ENCODE measurements at places on chromosomes 4 and X. TPM values are rescaled to one million over a fixed set of nuclear protein-coding genes. Genes with fewer than 3 reads are reported as not detected.

- H3K27ac ChIP-seq: no peak overlapping the region
- H3K36me3 ChIP-seq: no peaks in the 10 kb centered on the region
Observed at GRCh38 chrX:124010157-124010556, 48.7 kb downstream of the STAG2 start.

CXCL3 gene
- total RNA-seq: 18.0 TPM

GPR78 gene
- not detected for total RNA-seq

ZNF157 gene
- 1.9 TPM for total RNA-seq

ZRSR2 gene
- total RNA-seq: 18.9 TPM

- no peak for DNase-seq
- H3K4me1 ChIP-seq: no peaks in the 10 kb centered on the region
- H3K27ac ChIP-seq: no peak overlapping the region
- H3K27me3 ChIP-seq: no peaks in the 10 kb centered on the region
Observed at GRCh38 chr4:122249357-122249756, 97.2 kb downstream of the BLTP1 start.

HTN3 gene
- not detected for total RNA-seq

DNA sequence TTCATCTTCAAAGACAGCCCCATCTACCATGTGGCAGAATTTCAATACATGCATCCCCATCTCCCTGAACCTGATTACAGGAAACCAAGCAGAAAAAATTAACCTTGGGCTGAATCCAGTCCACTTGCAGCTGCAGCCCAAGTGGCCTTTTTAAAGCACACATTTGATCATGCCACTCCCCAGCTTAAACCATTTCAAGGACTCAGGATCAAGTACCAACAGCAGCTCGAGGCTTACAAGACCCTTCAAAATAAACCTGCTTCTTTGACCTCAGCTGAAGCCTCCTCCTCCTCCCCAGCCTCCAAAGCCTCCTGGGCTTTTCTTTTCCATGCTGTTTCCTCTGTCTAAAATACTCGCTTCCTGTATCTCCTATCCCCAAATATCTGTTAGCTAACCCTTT, 50.7 kb upstream of the KIT start:
- H3K27ac ChIP-seq: no peak overlapping the region
- no peaks in the 10 kb centered on the region for H3K27me3 ChIP-seq
- H3K4me1 ChIP-seq: no peaks in the 10 kb centered on the region
- H3K4me3 ChIP-seq: no peak overlapping the region
- H3K36me3 ChIP-seq: no peaks in the 10 kb centered on the region

DNA sequence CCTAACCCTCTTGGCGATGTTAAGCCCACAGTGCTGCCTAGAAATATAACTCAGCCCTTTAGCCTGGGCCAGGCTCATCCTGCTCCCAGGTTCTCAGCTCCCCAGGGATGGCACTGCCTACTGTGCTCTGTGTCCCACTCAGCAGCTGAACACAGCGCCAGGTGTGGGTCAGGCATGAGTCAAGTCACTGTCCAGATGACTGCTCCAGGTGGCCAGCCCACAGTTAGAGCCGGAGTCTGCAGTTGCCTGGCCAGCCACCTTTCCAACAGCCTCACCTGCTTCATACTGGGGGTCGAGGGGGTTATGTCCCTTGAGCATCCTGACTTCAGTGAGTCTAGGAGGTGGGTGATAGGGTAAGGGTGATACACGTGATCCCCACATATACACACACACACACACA, 48.4 kb downstream of the TBC1D14 start:
- DNase-seq: no peak
- no peak overlapping the region for H3K27ac ChIP-seq
- H3K4me3 ChIP-seq: no peak overlapping the region
- no peaks in the 10 kb centered on the region for H3K27me3 ChIP-seq
- H3K4me1 ChIP-seq: peaks cover 37% of the 10 kb centered on the region

NPY5R gene
- not detected for total RNA-seq

GRCh38 chr4:186118582-186118981, 14.1 kb downstream of the FAM149A start:
- H3K36me3 ChIP-seq: no peaks in the 10 kb centered on the region
- DNase-seq: no peak
- no peaks in the 10 kb centered on the region for H3K4me1 ChIP-seq
- no peaks in the 10 kb centered on the region for H3K27me3 ChIP-seq
- no peak overlapping the region for H3K27ac ChIP-seq

ZDHHC9 gene
- 44.0 TPM for total RNA-seq

TLR8 gene
- 7.3 TPM for total RNA-seq

DNA sequence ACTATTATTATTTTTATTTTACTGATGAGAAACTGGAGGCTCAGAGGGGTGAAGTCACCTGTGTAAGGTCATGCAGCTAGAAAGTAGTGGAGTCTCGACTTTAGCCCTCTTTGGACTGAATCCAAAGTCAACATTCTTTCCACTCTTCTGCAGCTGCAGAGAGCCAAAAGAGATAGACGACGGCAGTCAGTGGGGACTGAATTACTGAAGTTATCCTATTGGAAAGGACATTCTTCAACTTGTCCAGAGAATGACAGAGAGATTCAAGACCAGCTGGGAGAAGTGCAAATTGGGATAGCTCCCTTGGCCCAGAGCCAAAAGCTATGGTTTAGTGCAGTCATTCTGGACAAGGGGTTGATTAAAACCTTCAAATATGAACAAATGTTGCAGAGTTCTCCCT, 42.5 kb downstream of the VGLL1 start:
- H3K27ac ChIP-seq: no peak overlapping the region
- no peak for DNase-seq
- no peak overlapping the region for H3K4me3 ChIP-seq
- H3K27me3 ChIP-seq: no peaks in the 10 kb centered on the region

- no peaks in the 10 kb centered on the region for H3K27me3 ChIP-seq
- no peak for DNase-seq
- no peak overlapping the region for H3K27ac ChIP-seq
Observed at GRCh38 chr4:151522866-151523519, 114.0 kb downstream of the FHIP1A start.

DNA sequence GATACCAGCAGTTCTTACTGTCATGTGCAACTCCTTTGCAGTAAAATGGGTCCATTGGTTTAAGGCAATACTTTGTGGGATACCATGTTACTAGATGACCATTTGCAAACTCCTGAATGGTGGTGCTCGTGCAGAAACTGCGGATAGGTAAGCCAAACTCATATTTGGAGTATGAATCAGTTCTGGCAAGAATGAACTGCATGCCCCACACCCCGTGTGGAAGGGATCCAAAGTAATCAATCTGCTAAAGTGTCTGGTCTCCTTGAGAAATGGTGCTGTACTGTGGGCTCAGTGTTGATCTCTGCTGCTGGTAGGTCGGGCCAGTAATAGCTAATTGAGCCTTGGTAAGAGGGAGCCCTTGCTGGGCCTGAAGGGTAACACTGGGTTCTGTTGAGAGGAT, 4.2 kb upstream of the TAB3 start:
- no peak overlapping the region for H3K27ac ChIP-seq
- DNase-seq: peak; percentile 26

- DNase-seq: no peak
- no peak within 1 kb of the TSS for H3K27ac ChIP-seq
- no peaks in the 10 kb centered on the region for H3K27me3 ChIP-seq
- no peaks in the 10 kb centered on the region for H3K4me1 ChIP-seq
Observed at GRCh38 chrX:140709421-140709846, at the start of gene LINC00632. TSS of gene LINC00632 (plus strand) at chrX:140709759.

DNA sequence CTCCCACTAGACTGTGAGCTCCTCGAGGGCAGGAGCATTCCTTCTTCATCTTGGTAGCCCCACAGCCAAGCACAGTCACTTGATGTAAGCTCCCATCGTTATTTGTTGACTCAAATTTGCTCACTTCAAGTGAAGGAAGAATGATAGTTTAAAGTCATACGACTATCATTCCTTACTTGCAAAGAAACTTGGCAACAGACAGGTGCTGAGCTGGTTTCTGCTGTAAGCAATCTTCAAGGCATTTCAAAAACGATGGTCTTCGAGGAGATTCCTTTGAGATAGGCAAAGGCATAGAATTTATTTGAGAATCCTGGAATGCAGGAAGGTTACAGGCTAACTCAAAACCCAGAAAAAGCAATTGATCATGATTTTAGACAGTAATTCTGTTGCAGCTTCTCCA, 64.8 kb downstream of the QDPR start:
- H3K4me3 ChIP-seq: no peak overlapping the region
- H3K36me3 ChIP-seq: no peaks in the 10 kb centered on the region
- H3K27ac ChIP-seq: no peak overlapping the region
- no peaks in the 10 kb centered on the region for H3K27me3 ChIP-seq

PDE6B gene
- 19.9 TPM for total RNA-seq

DNA sequence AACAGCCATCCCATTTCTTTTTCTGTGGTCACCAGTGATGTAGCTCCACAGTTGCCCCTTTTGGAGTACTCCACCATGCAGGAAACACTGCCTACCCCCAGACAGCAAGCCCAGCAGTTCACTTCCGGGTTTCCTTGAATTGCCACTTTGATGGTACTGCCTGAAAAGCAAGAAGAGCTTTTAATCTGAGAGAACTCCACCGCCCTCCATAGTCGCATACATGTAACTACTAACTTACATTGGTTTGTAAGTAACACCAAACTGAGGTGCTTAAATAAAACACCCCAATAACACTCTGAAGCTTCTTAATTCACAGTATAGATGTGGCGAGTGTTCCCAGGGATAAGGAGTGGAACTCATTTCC, 53.6 kb upstream of the HPSE start:
- no peak overlapping the region for H3K4me3 ChIP-seq
- no peaks in the 10 kb centered on the region for H3K36me3 ChIP-seq
- H3K27ac ChIP-seq: no peak overlapping the region
- DNase-seq: no peak

- peak overlapping the region; percentile 76 for H3K4me3 ChIP-seq
- no peaks in the 10 kb centered on the region for H3K36me3 ChIP-seq
- no peak for DNase-seq
- H3K4me1 ChIP-seq: no peaks in the 10 kb centered on the region
Observed at GRCh38 chrX:100819534-100819836, 706 bp upstream of the CSTF2 start.

DNA sequence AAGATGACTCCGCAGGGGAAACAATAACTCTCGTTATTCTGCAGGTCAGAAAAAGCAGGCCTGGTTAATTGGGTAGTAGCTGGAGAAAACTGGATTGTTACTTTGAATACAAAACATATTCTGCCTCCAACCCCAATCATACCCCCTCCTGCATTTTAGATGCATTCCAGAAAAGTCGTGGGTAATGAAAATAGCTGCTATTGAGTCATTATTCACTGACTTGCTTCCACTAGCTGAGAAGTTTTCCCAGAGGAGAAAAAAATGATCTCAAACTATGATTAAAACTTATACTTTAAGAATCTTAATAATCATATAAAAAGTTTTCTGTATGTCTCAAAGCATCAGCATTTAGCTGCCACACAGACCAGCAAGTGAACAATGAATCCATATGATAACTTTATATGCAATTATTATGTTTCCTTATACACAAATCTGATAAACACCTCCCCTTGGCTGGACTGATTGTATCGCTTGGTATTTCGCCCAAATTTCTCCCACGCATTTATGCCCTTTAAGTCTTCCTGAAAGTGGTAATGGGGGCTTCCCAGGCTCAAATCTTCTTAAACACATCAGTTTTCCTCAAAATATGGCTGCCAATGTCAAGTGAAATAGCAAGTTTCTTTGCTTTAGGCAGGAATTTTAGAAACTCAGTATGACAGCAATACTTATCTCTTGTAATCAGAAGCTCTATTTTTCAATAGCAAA, 181.0 kb downstream of the LDB2 start:
- no peak for DNase-seq
- H3K4me1 ChIP-seq: no peaks in the 10 kb centered on the region
- H3K4me3 ChIP-seq: no peak overlapping the region
- H3K36me3 ChIP-seq: no peaks in the 10 kb centered on the region

GRCh38 chr4:183360161-183360919, 38.1 kb upstream of the CLDN24 start:
- H3K4me1 ChIP-seq: no peaks in the 10 kb centered on the region
- no peak for DNase-seq
- H3K27me3 ChIP-seq: no peaks in the 10 kb centered on the region

DNA sequence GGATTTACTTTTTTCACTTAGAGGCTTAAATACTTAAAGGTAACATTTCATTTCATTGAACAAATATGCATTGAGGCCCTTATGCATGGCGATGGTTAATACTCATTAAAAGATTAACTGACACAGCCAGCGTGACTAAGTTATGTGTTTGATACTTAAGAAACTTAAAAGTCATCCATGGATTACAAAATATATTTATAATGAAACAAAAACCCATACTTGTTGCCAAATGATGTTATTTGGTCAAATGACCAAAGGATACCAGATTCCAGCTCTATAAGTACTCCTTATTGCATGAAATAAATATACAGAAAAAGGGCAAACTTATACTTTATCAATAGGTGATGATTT, 26.7 kb downstream of the ZNF330 start:
- no peaks in the 10 kb centered on the region for H3K27me3 ChIP-seq
- no peak overlapping the region for H3K4me3 ChIP-seq
- H3K4me1 ChIP-seq: no peaks in the 10 kb centered on the region
- H3K36me3 ChIP-seq: no peaks in the 10 kb centered on the region

DNA sequence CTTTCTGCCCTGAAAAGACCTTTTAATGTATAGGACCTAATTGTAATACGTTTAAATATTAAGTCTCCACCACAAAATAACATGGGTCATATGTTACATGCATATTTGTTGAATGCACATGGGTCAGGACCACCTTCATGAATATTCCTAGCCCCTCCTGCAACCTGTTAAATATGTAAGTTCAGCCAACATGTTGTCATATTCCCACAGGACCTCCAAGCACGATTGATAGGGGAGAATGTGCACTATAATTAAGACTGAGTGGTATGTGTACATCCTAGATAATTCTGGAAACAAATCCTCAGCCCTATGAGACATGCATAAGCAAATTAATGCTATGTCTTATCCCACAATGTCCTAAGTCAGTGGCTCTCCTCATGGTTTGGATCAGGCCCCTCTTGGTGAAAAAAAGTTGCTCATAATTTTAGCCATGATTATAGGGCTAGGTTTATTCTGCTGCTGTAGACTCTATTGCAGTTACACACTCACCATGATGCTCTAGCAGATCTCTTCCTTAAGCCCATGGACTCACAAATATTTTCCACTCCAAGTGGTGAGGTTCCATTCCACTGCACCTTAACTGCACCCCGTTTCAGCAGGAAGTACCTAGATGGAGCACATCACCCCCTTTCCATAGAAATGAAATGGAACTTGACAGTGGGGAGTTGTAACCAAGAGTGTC, 10.2 kb downstream of the TIGD2 start:
- H3K27ac ChIP-seq: no peak overlapping the region
- DNase-seq: no peak
- H3K4me3 ChIP-seq: no peak overlapping the region
- no peaks in the 10 kb centered on the region for H3K36me3 ChIP-seq

REELD1 gene
- 0.44 TPM for total RNA-seq

MAGEA8 gene
- not detected for total RNA-seq
